Left ventricle myocardium superior (tissue), 1 donor: ENCODE measurements at places on chromosomes 4 and X.

GRCh38 chr4:178823673-178824295, 1381.5 kb upstream of the AGA start:
- no peak for DNase-seq

- no peak for DNase-seq
Observed at GRCh38 chrX:109345856-109346255, 136.0 kb downstream of the GUCY2F start.

- no peak for DNase-seq
Observed at GRCh38 chr4:81647388-81647787, 175.7 kb upstream of the RASGEF1B start.

- no peak for DNase-seq
Observed at GRCh38 chr4:129323658-129324057, 227.7 kb downstream of the C4orf33 start.

- no peak for DNase-seq
Observed at GRCh38 chr4:180542445-180543100, 1700.6 kb upstream of the TENM3 start.

GRCh38 chr4:153257151-153257620, 52.9 kb downstream of the TRIM2 start:
- DNase-seq, result peak; percentile 33

DNA sequence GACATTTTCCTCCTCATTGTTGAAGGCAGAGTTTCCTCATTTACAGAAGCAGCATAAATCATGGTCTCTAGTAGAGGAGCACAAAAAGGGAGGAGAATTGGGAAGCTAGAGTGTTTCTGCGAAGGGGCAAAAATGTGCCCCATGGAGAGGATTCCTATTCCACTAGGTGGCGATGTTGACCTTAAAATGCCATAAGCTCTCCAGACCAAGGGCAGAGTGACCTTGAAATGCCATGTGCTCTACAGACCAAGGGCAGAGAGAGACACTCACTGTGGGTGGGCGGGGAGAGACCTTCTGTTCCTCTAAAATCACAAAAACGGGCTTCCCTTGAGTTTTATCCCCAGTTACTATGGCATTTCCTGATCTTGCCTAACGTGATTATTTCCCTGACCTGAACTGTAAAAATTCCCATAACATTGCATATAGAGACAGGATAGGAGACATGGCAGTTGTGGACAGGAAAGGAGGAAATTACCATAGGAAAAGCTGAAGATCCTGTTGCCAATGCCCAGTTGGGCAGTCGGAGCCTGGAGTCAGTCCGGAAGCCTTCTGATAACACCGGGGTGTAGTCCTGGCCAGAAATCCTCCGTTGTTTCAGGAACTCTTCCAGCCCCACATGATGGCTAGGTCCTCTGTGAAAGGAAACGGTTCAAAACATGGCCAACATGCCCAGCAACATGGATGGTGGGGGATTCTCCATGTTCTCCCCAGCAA, 567.7 kb downstream of the MAGEB5 start:
- DNase-seq, result no peak

GRCh38 chrX:111869639-111870034, 6.3 kb upstream of the TRPC5OS start:
- no peak for DNase-seq

GRCh38 chrX:10098270-10098713, 58.5 kb upstream of the CLCN4 start:
- no peak for DNase-seq

GRCh38 chrX:108121291-108121690, 29.7 kb downstream of the ATG4A start:
- no peak for DNase-seq

DNA sequence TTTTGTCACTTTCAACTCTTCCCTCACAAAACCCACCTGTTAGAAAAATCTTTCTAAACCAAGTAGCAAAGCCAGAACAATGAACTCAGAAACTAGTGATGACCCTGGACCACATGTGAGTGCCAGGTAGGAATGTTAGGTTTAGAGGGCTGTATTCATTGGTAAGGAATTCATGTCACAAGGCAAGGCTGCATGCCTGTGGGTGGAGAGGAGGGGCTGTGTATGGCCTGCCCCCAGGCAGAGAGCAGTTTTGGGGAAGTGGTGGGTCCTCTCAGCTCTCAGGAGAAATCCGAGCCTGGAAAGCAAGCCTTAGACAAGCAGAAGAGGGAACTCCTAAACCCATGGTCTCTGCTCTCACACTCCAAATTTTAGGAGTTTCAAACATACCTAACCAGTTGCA, 2.4 kb downstream of the RNF175 start:
- no peak for DNase-seq

GRCh38 chr4:26766141-26766540, 94.5 kb upstream of the STIM2 start:
- no peak for DNase-seq

DNA sequence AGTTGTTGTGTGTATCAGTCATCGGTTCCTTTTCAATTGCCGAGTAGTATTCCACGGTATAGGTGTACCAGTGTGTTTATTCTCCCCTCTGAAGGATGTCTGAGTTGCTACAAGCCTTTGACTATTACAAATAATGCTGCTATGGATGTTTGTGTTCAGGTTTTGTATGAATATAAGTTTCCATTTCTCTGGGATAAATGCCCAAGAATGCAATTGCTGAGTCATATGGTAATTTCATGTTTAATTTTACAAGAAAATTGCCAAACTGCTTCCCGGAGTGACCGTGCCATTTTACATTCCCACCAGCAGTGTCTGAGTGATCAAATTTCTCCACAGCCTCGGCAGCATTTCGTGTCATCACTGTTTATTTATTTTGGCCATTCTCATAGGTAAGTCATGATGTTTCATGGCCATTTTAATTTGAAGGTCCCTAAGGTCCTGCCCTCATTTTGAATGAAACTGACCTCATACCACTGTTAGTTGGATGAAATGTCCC, 73.9 kb downstream of the IRF2 start:
- no peak for DNase-seq

DNA sequence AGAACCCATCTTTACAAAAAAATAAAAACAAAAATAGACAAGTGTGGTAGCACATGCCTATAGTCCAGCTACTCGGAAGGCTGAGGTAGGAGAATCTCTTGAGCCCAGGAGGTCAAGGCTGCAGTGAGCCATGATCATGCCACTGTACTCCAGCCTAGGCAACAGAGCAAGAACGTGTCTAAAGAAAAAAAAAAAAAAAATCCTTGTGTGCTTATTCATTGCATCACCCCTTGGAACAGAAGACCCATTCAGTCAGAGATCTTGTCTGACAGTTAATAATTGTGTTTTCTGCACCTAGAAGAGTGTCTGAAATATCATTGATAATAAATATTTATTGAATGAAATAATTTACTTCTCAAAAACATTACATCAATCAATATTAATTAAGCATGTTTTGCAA, 97.4 kb upstream of the TBL1X start:
- no peak for DNase-seq

GRCh38 chrX:39472161-39472560, 625.6 kb downstream of the BCOR start:
- no peak for DNase-seq

DNA sequence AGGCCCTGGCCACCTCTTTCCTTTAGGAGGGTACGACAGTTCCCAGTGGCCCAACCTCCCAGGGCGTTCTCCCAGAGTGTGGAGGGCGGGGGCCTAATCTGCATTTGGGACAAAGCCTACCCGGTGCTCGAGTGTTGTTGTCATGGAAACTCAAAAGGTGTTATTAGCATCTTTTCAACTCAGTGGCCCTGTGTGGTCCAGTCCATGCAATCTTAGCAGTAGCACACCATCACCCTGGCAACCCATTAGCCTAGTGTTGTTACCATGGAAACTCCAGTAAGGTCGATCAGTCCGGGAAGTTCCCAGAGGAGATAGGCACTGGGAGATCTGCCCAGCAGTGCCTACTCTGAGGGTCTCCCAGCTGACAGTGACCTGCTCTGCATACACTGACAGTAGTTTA, 20.2 kb downstream of the APLN start:
- DNase-seq, result no peak

- no peak for DNase-seq
Observed at GRCh38 chrX:123927845-123928244, 33.7 kb upstream of the STAG2 start.

- no peak for DNase-seq
Observed at GRCh38 chr4:89337681-89338080, 30.1 kb upstream of the GPRIN3 start.

DNA sequence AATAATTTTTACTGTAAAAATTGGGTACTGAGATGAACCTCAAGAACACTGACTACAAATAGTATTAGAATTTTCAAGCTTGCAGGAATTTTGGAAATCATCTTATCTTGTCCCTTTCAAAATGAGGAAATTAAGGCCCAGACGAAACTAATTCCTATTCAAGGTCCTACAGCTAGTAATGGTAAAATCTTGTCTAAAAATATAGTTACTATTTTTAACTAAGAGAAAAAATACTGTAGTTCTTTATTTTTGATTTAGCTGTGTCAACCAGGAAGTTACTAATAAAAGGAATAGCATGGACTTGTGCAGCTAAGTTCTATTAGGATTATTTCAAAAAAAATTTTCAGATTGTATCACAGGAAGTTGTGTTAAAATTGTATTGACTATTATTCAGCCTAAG, 12.7 kb downstream of the PRIMPOL start:
- no peak for DNase-seq

- no peak for DNase-seq
Observed at GRCh38 chr4:145786261-145786660, 106.3 kb downstream of the C4orf51 start.

GRCh38 chr4:130714006-130714405, 1618.1 kb downstream of the C4orf33 start:
- DNase-seq, result no peak

DNA sequence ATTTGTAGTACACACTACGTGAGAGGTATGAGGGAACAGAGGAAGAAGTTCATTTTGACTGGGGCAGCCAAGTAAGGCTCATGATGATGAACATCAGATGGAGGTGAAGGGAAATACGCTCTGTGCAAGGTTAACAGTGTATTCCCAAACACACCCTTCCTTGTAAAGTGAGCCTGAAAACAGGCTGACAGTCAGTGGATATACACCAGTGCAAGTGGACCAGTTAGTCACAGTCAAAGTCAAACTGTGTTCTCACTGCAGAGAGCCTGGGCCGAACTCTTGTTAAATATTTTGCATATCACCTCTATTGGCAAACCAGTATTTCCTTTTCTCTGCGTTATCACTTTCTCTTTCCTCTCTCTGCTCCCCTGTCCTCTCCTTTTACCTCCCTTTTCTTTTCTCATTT, 23.4 kb upstream of the RHOH start:
- DNase-seq, result no peak
